Nephron progenitor cell (in vitro differentiated cells): ENCODE measurements at places on chromosomes 11 and 22.

DNA sequence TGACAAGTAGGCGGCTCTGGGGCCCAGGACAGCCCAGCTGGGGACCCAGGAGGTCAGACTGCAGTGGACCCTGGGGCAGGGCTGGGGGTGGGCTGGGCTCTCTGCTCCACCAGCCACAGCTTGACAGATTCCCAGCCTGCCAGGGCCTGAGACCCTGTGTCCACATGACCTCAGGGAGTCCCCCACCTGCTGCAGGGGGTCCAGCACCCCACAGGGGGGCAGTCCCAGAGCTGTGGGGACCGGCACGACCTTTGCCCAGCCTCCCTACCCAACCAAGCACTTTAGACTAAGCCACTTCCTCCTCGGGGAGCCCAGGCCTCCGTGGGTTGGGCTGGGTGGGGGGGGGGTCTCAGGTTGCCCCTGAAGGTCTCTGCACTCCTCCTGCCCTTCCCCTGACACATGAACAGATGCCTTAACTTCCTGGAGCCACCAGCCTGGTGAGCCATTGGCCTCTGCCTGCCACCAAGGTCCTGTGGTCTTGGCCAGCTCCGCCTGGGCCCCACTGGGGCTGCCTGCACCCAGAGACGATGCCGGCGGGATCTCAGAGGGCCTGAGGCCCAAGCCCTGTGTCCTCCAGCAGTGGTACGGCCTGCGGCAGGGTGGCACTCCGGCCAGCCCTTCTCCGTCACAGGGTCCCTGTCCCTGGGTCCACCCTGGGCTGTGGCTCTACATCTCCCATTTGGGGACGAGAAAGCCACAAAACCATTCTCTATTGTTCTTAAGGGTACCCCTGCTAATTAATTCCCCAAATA lies 3.4 kb downstream of the CCDC188 start:
- DNase-seq = no peak

GRCh38 chr11:18171377-18172000 lies 1.1 kb upstream of the MRGPRX4 start:
- peak; percentile 42 for DNase-seq

GRCh38 chr22:24805790-24806662 lies at the start of gene SGSM1:
Gene SGSM1, plus strand, starts transcription at chr22:24806211. Its CDS starts 115 bp downstream, at chr22:24806326.
- DNase-seq = peak; percentile 93

GRCh38 chr11:131422496-131422895 lies 52.1 kb downstream of the NTM start:
- no peak for DNase-seq

GRCh38 chr11:35105319-35106079 lies 33.5 kb upstream of the CD44 start:
- DNase-seq = no peak

DNA sequence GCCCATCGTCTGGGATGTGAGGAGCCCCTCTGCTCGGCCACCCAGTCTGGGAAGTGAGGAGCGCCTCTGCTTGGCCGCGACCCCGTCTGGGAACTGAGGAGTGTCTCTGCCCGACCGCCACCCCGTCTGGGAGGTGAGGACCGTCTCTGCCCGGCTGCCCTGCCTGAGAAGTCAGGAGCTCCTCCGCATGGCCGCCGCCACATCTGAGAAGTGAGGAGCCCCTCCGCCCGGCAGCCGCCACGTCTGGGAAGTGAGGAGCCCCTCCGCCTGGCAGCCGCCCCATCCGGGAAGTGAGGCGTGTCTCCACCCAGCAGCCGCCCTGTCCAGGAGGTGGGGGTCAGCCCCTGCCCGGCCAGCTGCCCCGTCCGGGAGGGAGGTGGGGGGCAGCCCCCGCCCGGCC lies 5.8 kb upstream of the OR5M8 start:
- no peak for DNase-seq

DNA sequence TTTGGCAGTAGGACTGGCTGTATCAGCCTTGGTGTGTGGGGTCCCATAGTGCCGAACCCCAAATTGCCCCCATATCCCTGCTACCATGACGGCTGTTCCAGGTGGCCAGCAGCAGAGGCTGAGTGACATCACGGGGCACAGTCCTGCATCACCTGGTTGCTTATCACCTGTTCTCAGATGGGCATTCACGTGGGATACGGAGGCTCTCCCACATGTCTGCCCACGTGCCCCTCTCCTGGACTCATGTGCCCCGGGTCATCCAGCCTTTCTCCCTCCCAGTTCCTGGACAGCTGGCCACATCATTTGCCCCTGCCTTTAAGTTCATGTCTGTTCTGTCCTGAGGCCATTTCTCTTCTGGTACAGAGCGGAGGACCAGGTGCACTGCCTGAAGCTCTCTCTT lies 431.0 kb upstream of the B3GAT1 start:
- DNase-seq = no peak

- DNase-seq = no peak
Observed at GRCh38 chr11:36412781-36413383, 97.2 kb downstream of the TRAF6 start.

GRCh38 chr22:49491726-49492125 lies 335.9 kb downstream of the BRD1 start:
- DNase-seq = no peak
